ENCODE measurements at places on chromosomes 1 and 21. TPM values are rescaled to one million over a fixed set of nuclear protein-coding genes. Genes with fewer than 3 reads are reported as not detected.

Gene TTC39A
- total RNA-seq, result not detected

Gene PRAMEF4
- total RNA-seq, result not detected

Gene ZBTB17
- 47.6 TPM for total RNA-seq

Gene OR14K1
- total RNA-seq, result not detected

Gene CYP4A22
- not detected for total RNA-seq

Gene TMEM52
- total RNA-seq, result not detected

DNA sequence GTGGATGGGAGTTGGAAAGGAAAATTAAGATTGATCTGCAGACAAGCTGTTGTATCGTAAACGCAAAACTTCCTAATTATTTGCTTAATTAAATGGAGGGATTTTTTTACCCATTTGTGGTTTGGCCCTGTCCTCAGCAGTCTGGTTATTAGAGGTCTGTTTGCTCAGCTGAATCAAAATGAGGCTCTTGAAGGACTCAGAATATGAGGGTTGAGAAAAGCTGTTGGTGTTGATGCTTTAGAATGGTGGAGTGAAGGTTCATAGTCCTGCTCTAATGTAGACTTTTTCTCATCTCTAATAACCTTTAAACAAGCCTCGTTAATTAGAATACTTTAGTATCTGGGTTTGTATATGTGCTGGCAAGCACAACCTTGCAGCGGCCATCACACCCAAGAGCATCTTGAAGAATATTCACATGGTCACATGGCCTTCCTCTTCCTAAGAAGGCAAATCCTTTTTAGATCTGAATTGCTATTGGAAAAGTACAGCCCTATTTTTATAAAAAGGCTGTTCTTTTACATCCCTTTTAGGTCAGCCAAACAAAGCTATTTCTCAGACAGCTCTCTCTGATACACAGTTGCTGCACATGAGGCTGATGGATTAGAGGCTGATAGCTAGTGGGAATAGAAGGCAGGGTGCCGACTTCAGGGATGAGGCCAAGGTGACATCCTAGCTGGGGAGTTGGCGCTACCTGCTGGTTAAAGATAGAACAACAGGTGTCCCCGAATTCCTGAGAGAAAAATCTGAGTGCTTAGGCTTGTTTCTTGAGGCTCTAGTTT, 53.8 kb downstream of the MACF1 start:
- no peaks in the 10 kb centered on the region for H3K27me3 ChIP-seq
- H3K36me3 ChIP-seq, result peaks cover 6% of the 10 kb centered on the region
- H3K27ac ChIP-seq, result no peak overlapping the region
- H3K4me1 ChIP-seq, result peaks cover 15% of the 10 kb centered on the region

GRCh38 chr1:244761279-244761678, 74.2 kb upstream of the COX20 start:
- H3K4me3 ChIP-seq, result no peak overlapping the region
- no peaks in the 10 kb centered on the region for H3K36me3 ChIP-seq
- DNase-seq, result no peak
- H3K27me3 ChIP-seq, result peaks cover 15% of the 10 kb centered on the region

DNA sequence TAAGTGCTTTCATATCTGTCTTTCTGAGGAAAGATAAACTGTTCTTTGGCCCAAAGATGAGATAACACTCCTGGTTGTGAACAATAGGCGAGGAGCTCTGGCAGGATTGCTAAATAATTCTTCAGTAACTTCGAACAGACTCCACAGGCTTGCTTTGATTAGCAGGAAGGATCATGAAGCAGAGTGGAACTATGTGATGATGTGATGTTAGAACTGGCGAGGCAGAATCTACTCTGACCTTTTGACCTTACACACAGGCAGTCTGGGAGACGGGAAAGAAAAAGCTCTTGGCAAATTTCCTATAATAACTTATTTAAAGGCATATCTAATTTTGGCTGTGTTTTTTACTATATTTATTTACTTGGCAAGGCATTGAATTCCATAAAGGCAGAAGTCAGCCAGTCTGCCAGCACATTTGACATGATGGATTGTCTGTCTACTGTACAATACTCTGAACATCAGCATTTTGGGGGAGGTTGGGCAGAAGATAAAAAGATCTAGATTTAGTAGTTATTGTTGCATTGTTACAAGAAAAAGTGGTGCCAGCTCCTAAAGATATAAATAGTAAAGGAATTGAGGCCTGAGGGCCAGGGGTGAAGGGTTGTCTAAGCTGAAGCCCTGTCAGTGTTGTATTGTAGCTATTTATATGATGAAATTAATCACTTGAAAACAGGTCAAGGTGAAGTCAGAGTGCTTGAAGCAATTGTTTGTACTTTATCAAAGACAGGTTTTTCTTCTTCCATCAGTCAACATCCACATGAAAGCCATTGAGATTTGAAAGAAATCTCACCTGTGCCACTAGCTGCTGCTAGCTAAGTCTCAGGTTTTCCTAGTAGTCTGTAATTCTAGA, 708.8 kb downstream of the LTN1 start:
- no peaks in the 10 kb centered on the region for H3K36me3 ChIP-seq
- no peak for DNase-seq
- H3K4me1 ChIP-seq, result no peaks in the 10 kb centered on the region
- no peaks in the 10 kb centered on the region for H3K27me3 ChIP-seq
- no peak overlapping the region for H3K27ac ChIP-seq
- no peak overlapping the region for H3K4me3 ChIP-seq

- no peak overlapping the region for H3K4me3 ChIP-seq
- no peaks in the 10 kb centered on the region for H3K27me3 ChIP-seq
- no peak for DNase-seq
- no peak overlapping the region for H3K27ac ChIP-seq
Measured at GRCh38 chr1:14585728-14586127, 12.8 kb upstream of the KAZN start.

GRCh38 chr1:154186852-154187501, 4.9 kb downstream of the TPM3 start:
- no peak for DNase-seq
- no peak overlapping the region for H3K4me3 ChIP-seq
- H3K4me1 ChIP-seq, result peaks cover 10% of the 10 kb centered on the region
- H3K36me3 ChIP-seq, result peaks cover 5% of the 10 kb centered on the region
- H3K27me3 ChIP-seq, result peaks cover 18% of the 10 kb centered on the region

GRCh38 chr1:157193219-157193618, 55.0 kb upstream of the ETV3 start:
- peaks cover 6% of the 10 kb centered on the region for H3K4me1 ChIP-seq
- no peaks in the 10 kb centered on the region for H3K36me3 ChIP-seq
- no peak for DNase-seq
- H3K27me3 ChIP-seq, result peaks cover 38% of the 10 kb centered on the region
- no peak overlapping the region for H3K27ac ChIP-seq
- no peak overlapping the region for H3K4me3 ChIP-seq

DNA sequence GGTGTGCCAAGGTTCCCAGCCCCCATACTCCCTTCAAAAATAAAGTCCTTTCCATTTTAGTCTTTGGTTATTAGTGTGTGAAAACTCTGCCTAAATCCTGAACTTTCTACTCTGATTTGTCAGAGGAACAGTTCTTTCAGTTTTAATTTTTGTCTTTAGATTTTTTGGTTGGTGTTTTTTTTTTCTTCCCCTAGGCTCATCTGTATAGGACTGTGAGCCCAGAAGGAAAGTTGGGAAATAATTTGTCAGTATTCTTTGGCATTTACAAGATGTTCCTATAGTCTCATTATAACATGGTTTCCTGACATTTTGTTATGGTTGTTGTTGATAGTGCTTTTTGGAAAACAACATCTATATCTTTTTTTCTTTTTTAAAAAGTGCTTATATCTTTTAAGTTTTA, 38.0 kb downstream of the LAMC1 start:
- no peak for DNase-seq
- H3K27ac ChIP-seq, result no peak overlapping the region
- peaks cover 10% of the 10 kb centered on the region for H3K27me3 ChIP-seq
- no peak overlapping the region for H3K4me3 ChIP-seq
- no peaks in the 10 kb centered on the region for H3K36me3 ChIP-seq

- no peak for DNase-seq
Measured at GRCh38 chr1:207152792-207153468, 48.9 kb downstream of the C4BPA start.

GRCh38 chr1:34328281-34328799, 151.6 kb downstream of the C1orf94 start:
- H3K4me3 ChIP-seq, result no peak overlapping the region
- no peaks in the 10 kb centered on the region for H3K4me1 ChIP-seq
- H3K27ac ChIP-seq, result no peak overlapping the region
- H3K27me3 ChIP-seq, result no peaks in the 10 kb centered on the region

DNA sequence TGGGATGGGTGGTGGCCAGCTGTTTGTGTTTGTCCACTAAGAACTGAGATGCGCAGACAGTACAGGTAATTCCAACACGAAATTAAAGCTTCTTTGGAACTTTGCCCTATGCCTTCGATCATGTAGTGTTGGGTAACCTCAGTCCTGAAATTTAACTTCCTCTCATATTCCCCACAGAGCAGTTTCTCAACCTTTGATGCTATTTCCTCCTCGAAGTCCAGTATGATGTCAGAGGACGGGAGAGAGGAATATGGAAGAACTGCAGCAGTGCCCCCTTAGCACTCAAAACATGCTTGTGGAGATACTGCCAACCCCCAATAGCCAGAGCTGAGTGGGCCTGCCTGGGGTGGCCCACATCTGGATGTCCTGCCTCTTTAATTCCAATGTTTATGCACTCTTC, 3.6 kb downstream of the LPAR3 start:
- H3K4me3 ChIP-seq, result no peak overlapping the region
- peaks cover 11% of the 10 kb centered on the region for H3K36me3 ChIP-seq
- H3K27ac ChIP-seq, result no peak overlapping the region
- peaks cover 26% of the 10 kb centered on the region for H3K4me1 ChIP-seq

GRCh38 chr1:114126261-114127095, 27.2 kb downstream of the SYT6 start:
- no peaks in the 10 kb centered on the region for H3K36me3 ChIP-seq
- H3K4me3 ChIP-seq, result no peak overlapping the region

GRCh38 chr1:203695116-203695515, 68.5 kb downstream of the ATP2B4 start:
- no peak overlapping the region for H3K4me3 ChIP-seq
- H3K4me1 ChIP-seq, result peaks cover 18% of the 10 kb centered on the region
- H3K36me3 ChIP-seq, result peaks cover 17% of the 10 kb centered on the region
- no peaks in the 10 kb centered on the region for H3K27me3 ChIP-seq
- H3K27ac ChIP-seq, result no peak overlapping the region

DNA sequence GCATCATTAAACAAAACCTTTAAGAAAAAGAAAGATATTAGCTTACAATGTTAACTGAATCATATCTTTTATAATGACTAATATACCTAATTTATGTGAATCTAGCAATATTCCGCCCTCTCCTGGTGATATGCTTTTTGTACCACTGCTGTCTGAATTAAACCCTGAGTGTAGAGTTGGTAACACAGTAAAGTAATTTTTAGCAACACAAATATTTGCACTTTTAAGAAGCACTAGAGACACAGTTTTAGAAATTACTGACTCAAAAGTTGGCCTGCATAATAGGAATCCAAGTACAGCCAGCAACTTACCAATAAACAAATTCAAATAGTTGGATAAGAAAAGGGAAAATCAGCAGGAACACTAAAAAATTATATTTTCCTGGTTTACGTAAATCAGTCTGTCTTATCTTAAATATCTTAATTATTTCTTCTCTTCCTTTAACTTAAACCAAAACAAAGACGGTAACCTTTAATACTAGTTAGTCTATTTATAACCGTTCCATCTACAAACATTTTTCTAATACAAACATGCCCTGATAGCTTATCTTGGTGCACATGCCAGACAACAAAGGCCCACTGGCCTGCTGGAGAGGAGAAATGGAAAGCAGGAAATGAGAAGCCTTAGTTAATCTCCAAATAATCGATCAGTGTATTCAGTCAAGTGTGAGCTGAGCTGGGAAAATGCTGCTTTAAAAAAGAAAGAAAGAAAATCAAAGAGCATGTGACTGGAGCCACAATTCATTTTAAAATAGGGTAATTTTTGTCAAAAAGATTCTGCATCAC, 246.0 kb downstream of the RERE start:
- no peaks in the 10 kb centered on the region for H3K36me3 ChIP-seq
- H3K27ac ChIP-seq, result no peak overlapping the region
- no peaks in the 10 kb centered on the region for H3K27me3 ChIP-seq
- H3K4me3 ChIP-seq, result no peak overlapping the region

- DNase-seq, result no peak
- peaks cover 1% of the 10 kb centered on the region for H3K4me1 ChIP-seq
- no peak overlapping the region for H3K4me3 ChIP-seq
- H3K27me3 ChIP-seq, result peaks cover 20% of the 10 kb centered on the region
- H3K36me3 ChIP-seq, result no peaks in the 10 kb centered on the region
Measured at GRCh38 chr1:61011561-61012263, 70.6 kb upstream of the NFIA start.

DNA sequence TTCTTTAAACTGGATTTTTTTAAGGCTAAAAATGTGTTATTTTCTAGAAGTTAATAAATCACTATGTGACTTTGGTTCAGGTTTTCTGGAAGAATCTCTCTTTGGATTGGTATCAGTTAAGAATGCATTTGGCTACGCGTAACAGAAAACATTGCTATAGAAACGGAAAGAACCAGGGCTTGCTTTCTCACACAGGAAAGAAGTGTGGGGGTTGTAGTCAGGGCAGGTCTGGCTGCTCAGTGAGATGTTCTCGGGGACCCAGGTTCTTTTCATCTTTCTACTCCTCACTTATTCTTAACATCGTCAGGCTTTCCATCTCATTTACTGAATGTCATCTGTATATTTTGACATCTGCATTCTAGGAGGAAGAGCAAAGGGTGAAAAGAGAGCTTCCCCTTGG, 191.4 kb downstream of the ZBTB18 start:
- H3K4me3 ChIP-seq, result no peak overlapping the region
- H3K4me1 ChIP-seq, result peaks cover 12% of the 10 kb centered on the region
- H3K27me3 ChIP-seq, result peaks cover 2% of the 10 kb centered on the region
- H3K36me3 ChIP-seq, result no peaks in the 10 kb centered on the region
- H3K27ac ChIP-seq, result peak overlapping the region; percentile 42
- DNase-seq, result no peak

Measured in activated naive CD8-positive, alpha-beta T cell treated with anti-CD3 and anti-CD28 coated beads, Interleukin-2, amount 10 ng/mL, durations not matched to agents 7 days and 5 days (primary cell).